Stimulated activated CD8-positive, alpha-beta memory T cell treated with anti-CD3 and anti-CD28 coated beads, Interleukin-4, amount 100 ng/mL, for 1 hour (primary cell): ENCODE measurements at places on chromosomes 5 and 9.

GRCh38 chr9:110777876-110778215, 109.3 kb downstream of the MUSK start:
- DNase-seq = no peak

DNA sequence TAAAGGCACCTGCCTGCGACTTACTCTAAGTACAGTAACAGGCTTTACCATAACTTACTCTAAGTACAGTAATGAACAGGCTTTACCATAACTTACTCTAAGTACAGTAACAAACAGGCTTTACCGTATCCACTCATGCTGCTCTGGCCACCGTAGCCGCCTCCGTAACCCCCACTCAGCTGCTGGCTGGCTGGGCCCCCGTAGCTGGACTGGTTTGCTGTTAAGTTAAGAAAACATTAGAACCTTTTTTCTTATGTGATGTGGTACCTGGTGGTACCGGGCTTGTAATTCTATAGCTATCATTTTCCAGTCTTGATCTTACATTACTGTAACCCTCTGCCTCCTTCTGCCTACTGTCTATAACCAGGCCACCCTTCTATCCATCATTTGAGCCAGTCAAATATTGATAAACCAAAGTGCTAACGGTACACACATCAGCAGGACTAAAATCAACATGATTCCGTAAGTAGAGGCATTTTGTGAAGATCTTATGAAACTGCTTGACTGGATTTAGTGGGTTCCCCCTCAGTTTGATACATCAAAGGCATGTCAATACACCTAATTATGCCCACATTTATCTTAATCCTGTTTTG, 7.4 kb downstream of the HNRNPH1 start:
- no peak for DNase-seq

DNA sequence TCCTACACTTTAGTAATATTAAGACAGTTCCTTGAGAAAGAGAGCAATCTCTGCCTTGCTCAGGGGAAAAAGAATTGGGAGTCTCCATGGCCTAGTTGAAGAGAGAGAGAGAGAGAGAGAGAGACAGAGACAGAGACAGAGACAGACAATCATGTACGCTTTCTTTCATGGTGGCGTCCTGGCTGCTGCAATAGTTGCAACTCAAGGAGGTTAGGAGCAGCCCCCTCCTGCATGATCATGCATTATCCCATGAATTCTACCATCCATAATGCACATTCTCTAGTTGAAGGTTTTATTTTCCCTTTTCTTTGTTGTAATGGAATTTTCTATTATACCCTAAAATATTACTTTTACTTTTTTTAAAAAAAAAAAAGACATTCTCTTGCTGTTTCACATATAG, 50.7 kb downstream of the PPP2R2B start:
- no peak for DNase-seq

GRCh38 chr5:55966284-55966683, 28.5 kb downstream of the IL6ST start:
- DNase-seq = no peak

DNA sequence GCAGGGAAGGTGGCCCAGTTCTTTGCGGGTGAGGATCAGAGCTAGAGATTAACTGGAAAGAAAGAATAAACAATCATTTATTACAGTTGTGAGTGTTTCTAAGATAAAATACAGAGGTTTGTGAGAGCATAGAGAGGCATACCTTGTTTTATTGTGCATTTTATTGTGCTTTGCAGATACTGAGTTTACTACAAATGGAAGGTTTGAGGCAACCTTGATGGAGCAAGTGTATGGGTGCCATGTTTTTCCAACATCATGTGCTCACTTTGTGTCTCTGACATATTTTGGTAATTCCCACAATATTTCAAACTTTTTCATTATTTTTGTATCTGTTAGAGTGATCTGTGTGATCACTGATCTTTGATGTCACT, 715 bp upstream of the C5orf34 start:
- no peak for DNase-seq

DNA sequence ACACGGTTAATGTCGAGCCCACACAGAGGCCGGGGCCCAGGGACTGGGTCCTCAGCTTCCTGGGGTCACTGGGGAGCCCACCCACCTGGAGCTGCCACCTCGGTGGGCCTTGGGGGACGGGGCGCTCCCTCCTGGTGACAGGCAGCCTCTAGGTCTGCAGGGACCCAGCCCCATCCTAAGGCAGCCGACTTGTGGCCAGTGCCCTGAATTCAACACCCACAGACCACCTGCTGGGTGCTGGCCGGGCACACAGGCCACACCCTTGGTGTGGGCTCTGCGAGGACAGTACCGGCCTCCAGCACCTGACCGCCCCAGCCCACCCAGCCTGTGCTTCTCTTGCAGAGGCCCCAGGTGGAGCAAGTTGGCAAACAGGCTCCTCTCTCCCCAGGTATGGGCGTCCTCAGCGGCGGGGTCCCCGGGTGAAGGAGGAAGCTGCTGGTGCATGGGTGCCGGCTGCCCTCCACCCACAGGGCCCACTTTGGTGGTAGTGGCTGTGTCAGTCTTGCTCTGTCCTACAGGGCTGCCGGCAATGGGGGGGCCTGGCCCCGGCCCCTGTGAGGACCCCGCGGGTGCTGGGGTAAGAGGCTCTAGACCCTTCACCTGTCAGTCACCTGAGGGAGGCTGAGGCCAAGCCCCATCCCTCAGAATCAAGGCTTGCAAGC, 8.3 kb downstream of the ENTPD8 start:
- no peak for DNase-seq

DNA sequence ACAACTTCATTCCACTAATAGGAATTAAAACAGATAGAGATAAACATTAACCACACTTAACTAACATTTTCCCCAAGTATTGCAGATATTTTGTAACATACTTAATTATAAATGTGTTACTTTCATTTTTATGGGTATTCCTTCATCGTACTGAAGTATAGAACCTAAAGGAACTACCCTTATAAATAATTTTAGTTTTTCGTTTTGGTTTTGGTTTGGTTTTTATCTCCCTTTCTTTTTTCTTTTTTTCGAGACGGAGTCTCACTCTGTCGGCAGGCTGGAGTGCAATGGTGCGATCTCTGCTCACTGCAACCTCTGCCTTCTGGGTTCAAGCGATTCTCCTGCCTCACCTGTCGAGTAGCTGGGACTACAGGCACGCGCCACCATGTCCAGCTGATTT, 60.1 kb upstream of the LMNB1 start:
- DNase-seq = no peak
